Epithelial cell of proximal tubule (primary cell): ENCODE measurements at places on chromosomes 1 and 21.

GRCh38 chr1:184563308-184563707 lies 176.5 kb downstream of the C1orf21 start:
- DNase-seq = no peak

DNA sequence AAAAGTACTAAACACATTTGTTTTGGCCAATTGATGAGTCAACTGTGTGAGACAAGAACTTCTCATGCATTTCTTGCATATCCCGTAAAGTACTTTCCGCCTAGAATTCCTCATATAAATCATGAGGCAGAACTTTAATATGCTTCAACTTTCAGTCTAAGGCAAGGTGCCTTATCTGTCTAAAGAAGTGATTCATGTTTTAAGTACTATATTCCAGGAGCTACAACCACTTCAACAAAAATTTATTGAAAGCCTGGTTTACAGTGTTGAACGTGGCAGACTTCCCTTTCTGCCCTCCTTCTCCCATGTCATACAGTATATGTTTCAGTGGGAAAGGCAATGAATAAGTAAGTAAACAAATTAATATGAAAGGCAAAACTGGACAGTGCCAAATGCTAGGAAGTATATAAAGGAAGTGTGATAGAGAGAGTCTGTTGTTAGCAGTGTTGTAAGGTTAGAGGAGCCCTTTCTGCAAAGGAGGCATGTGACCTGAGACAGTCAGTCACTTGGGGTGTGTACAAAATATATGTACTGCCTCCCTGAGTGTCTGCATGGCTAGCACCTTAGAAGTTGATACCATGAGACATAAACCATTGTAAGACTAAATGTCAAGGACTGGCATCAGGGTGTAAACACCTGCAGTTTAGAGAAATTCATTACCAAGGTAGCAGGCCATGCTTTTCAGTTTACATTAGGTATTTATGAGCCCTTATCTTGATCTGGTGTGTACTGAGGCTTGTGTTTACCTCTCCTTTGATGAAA lies 362.2 kb downstream of the SRGAP2C start:
- DNase-seq = no peak

GRCh38 chr1:224274970-224275626 lies 54.9 kb downstream of the NVL start:
- no peak for DNase-seq

DNA sequence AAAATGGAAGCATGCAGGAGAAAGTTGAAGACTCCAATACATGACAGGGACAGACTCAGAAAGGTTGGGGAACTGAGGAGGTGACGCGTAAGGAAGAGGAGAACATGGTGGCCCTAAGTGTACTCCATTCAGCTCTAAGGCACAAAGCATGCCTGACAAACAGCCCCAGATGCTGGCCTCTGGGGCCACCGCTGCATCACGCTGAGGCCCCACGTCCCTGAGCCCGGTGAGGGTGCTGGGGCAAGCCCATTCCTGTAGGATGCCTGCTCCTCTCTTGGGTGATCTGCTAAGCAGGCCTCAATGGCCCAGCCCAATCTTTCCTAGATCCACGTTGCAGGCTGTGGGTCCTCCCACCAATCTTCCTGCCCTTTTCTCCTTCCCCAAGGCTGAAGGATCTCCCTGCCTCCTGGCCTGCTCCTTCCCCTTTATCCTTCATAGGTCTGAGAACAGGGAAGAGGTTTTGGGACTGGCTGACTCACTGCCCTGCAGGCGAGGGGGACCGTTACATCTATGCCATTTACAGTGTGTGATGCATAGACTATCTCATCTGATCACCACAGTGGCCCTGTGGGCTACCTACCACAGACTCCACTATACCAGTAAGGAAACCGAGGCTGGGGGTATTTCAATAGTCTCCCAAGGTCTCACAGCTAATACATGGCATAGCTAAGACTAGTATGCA lies 16.8 kb upstream of the NID1 start:
- no peak for DNase-seq

DNA sequence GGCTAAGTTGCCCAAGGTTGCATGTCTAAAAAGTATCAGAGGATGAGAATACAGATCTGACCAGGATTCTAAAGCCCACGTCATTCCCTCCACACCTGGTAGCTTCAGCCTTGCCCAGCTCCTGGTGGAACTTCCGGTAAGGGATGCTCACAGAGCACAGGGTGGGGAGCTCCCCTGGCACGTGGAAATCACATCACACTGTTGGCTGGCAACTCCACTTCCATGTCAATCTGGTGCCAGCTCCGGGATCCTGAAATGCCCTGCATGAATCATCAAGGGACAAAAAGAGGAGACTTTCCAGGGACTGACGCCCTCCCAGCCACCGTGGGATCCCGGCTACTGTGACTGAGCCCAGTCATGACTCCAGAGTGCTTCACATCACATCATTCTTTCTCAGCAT lies 12.4 kb upstream of the BCAR3 start:
- DNase-seq = no peak

- no peak for DNase-seq
These were observed 15.1 kb downstream of the ZBTB17 start for GRCh38 chr1:15960808-15961207.

DNA sequence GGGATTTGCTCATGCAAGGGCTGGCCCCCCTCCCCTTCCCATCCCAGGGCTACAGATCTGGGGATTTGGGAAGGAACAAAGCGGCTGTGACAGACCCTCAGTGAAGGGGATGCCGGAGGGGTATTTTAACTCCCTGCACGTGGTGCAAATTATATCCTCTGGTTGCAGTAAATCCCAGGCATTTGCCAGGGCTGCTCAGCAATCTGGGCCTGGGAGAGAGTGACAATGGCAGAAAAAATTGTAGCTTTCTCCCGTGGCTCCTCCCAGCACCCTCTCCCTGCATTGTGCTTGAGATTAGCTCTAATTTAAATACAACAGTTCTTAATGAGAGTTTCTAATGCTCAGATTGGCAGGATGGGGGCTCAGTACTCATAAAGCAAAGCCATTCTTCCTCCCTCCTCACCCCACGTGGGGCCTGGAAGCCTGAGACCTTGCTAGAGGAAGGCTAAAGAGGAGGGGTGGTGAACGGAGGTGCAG lies 129.9 kb upstream of the CD34 start:
- DNase-seq = no peak

- no peak for DNase-seq
These were observed 17.1 kb downstream of the SLAMF7 start for GRCh38 chr1:160755911-160756848.

GRCh38 chr1:231093156-231093922 lies 53.3 kb upstream of the FAM89A start:
- no peak for DNase-seq

DNA sequence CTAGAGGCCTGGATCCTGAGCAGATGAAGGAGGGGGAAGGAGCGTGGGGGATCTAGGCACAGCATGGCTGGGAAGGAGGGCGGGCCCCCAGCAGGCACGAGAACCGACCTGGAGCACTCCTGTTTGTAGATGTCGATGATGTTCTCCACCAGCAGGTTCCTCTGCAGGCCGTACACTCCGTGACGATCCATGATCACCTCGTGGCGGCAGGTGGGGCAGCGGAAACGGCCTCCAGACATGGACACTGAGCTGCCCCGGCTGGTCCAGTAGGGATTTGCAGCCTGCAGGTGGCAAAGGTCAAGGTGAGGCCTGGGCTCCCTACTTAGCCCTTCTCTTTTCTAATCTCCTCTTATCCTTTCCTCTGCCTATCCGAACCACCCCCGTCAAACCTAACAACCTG lies 1.3 kb downstream of the TRIM63 start:
- no peak for DNase-seq

DNA sequence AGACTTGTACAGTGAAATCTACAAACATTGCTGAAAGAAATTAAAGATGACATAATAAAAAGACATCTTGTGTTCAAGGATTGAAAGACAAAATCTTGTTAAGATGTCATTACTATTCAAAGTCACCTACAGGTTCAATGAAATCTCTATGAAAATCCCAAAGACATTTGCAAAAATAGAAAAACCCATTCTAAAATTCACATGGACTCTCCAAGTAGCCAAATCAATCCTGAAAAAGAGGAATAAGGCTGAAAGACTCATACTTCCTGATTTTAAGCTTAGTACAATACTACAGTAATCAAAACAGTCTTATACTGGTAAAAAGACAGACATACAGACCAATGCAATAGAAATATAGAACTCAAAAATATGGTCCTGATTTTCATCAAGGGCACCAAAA lies 78.6 kb downstream of the PCSK9 start:
- DNase-seq = no peak

DNA sequence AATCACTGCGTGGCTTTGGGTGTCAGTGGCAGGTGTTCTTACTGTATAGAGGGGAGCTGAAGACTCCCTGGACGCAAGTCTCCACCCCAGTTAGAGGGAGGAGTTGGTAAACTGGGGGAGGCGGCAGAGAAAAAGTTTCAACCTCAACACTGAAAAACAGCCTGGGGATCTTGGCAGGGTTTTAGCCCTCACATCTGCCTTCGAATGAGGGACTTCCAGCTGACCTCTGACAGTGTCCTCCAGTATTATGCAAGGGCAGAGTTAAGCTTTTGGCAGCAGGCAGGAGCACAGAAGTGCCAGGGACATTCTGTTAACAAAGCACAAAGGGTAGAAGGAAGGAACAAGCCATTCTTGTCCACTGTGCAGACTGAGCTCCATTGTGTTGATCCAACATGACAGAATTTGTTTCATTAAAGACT lies 41.2 kb upstream of the RAB4A start:
- DNase-seq = no peak

GRCh38 chr21:36804874-36805611 lies 106.1 kb downstream of the SIM2 start:
- DNase-seq = no peak

GRCh38 chr1:77954521-77954920 lies 24.4 kb downstream of the FUBP1 start:
- DNase-seq = no peak

GRCh38 chr1:9196129-9197040 lies 38.2 kb upstream of the H6PD start:
- no peak for DNase-seq

GRCh38 chr1:155080312-155081228 lies 1.9 kb downstream of the EFNA3 start:
- no peak for DNase-seq

- DNase-seq = no peak
These were observed 388.0 kb downstream of the PLPP3 start for GRCh38 chr1:56191369-56191768.

GRCh38 chr1:241598249-241598648 lies 41.9 kb downstream of the CHML start:
- DNase-seq = no peak

DNA sequence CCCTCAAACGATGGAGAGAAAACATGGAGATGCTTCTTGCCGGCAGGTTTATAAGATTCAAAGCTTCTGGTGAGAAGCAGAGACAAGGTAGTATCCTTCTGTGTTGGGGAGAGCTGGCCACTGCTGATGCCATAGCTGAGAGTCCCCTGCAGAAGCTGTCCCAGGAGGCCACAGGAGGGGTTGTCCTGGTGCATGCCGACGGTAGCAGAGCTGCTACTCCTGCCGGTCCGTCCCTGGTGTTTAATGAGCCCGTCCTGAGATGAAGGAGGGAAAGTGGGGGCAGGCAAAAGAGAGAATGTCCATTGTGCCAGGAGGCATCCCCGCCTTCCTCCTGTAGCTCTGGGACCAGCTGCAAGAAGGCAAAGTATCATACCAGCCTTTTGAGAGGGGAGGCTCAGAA lies 10.4 kb upstream of the C2CD2 start:
- no peak for DNase-seq
